ENCODE measurements at places on chromosomes 6 and 20.

DNA sequence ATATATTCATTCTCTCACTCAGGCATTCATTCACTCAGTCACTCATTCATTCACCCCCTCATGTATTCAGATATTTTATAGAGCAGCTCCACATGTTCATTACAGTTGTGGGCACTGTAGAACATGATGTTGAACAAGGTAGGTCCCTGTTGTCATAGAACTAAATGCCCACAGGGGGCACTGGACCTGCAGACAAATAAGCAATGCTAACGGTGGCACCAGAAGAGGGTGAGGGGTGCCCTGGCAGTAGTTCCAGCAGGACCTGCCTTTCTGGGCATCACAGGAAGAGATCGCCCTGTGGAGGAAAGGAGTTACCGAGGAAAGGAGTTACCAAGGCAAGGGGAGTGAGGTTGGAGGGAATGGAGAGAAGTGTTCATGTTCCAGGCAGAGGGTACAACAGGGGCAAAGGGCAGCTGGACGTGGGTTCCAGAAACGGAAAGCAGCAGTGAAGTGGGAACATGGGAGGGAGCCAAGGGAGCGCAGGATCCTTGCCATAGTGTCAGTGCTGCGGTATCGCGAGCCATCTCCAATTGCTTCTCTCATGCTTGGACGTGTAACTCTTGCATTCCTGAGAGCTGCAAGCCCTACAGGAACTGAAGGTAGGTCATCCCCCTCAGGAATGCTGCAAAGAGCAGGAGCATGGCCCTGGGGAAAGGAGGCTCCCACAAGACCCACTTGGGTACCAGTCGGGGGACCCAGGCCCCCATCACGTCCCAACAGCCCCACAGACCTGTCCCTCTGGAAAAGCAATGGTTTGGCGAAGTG, 128.2 kb downstream of the EDN3 start:
- no peak for DNase-seq

- DNase-seq = no peak
Measured at GRCh38 chr20:41927189-41927588, 309.0 kb upstream of the CHD6 start.

GRCh38 chr6:10310826-10311225, 104.0 kb downstream of the TFAP2A start:
- no peak for DNase-seq

DNA sequence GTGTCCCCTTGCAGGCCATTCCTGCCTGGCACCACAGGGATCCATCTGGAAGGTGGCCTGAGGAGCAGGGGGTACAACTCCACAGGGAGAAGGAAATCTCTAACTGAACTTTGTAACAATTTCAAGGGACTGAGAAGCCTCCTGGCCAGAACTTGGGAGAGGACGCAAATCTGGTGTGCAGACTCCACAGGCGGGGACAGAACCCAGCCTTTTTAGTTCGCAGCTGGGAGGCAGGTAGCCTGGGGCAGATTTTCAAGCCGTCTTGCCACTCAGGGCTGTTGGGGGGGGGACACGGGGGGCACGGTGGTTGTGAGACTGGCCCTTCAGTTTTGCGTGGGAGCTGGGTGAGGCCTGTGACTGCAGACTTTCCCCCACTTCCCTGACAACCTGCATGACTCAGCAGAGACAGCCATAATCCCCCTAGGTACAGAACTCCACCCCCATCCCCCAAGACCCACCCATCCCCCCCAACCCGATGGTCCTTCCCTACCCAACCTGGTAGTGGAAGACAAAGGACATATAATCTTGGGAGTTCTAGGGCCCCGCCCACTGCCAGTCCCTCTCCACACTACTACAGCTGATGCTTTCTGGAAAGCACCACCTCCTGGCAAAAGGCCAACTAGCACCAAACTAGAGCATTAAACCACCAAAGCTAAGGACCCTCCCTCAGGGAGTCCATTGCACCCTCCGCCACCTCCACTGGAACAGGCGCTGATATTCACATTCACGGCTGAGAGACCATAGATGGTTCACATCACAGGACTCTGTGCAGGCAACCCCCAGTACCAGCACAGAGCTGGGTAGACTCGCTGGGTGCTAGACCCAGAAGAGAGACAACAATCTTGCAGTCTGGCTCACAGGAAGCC, 3.0 kb upstream of the HUS1B start:
- no peak for DNase-seq

- no peak for DNase-seq
Measured at GRCh38 chr20:51495291-51495690, 47.2 kb downstream of the NFATC2 start.

DNA sequence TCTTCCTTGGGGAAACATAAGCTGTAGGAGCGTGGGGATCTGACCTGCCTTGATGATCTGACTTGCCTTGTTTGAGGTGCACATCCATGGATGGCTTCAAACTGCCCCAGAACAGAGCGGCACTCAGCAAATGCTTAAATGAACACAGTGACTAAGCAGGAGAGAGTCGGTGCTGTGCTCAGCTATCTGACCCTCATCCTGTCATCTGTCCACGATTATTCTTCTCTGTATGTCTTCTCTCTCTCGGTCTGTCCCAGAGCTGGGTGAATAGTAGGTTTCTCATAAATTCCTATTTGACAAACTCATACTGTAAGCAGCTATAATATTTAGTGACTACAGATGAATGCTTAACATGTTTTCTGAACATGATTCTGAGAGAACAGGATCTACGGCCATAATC, 37.3 kb downstream of the TRAM2 start:
- no peak for DNase-seq

GRCh38 chr6:135938576-135939207, 87.2 kb downstream of the PDE7B start:
- DNase-seq = no peak

- no peak for DNase-seq
Measured at GRCh38 chr6:106475284-106475683, 114.8 kb downstream of the CRYBG1 start.

DNA sequence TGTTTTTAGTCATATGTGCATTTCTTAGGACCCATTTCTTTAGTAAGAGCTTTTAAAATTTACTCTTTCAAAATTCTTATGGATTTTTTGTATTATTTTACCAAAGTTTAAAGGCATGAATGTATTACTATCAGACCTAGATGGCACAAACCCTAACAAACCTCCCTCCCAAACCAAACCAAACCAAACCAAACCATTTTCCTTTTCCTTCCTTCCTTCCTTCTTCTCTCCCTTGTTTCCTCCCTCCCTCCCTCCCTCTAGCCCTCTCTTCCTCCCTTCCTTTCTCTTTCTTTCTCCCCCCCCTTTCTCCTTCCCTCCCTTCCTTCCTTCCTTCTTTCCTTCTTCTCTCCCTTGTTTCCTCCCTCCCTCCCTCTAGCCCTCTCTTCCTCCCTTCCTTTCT, 1001.8 kb upstream of the CITED2 start:
- no peak for DNase-seq

DNA sequence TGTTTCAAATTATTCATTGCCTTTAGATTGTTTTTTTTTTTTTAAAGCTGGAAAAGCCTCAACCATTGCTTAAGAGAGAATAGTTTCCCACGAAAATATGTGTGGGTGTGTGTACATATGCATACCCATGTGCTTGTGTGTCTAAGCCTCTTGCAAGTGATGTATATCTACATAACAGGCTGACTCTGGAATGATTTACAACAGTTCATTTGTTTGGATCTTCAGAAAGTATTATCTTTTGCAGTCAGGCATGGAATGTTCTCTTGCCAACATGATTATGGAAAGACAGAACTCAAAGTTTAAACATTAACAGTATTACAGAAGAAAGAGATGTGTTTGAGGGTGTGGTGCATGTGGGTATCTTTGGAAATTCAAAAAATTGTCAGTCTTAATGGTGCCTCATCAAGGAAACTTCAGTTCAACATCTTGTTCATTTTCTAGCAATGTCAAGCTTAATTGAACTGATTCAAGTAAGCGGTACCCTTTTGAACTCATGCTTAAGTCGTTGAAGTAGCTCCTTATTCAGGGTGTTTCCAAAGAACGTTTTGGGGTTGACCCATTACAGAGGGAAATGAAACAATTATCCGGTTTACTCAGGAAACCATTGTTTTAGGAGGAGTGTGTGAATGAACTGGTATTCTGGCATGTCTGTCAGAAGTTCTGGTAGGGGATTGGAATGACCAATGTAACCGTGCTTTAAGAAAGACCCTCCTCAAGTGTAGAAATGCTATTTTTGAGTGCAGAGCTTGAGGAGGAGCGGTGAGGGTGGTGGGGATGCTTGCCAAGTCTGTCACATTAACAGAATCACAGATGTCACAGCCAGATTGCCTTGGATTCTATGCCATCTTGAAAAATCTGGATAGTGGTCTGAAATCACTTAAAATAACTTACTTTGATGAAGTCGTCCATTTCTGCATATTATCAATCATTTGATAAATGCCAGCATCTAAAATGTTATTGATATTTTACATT, 60.3 kb downstream of the ADGRG6 start:
- no peak for DNase-seq

DNA sequence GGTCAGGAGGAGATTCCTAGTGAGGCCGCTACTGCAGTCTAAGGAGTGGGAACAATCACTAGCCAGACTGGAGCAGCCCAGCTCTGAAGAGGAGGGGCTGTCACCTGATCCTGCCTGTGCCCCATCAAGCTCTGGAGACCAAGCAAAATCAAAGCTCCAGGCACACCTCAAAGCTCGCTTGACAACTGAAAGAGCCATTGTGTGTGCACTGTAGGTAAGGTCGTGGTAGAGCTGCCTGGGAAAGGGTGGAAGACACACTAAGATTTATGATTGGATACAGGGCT, 58.2 kb downstream of the CSE1L start:
- no peak for DNase-seq

DNA sequence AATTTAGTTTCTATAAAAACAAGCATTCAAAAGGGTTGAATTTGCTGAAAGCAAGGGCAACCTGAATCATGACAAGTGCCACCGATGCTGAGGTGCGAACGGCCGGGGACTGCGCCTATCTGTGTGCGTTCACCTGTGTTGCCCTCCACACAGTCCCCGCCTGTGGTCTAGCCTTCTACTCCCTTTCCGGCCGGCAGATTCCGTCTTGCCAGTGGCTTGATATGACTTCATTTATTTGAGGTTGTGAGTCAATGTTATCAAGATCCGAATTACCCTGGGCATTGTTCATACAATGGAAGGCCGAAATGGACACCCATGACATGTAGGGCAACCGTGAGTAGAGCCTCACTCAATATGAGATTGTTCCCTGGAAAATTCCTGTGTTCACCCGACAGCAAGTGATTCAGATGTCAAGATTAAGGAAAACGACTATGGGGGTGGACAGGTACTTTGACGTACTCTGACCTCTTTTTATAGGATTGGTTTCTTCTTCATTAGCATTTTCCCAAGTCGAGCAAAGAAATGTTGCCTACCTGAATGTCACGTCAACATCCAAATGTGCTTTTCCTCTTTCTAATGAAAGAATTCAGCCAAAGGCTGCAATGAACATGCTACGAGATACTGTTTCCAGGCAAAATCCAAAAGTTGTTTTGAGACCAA, 41.1 kb upstream of the NEDD9 start:
- DNase-seq = no peak

- DNase-seq = no peak
Measured at GRCh38 chr6:22251348-22251747, 45.5 kb downstream of the PRL start.

DNA sequence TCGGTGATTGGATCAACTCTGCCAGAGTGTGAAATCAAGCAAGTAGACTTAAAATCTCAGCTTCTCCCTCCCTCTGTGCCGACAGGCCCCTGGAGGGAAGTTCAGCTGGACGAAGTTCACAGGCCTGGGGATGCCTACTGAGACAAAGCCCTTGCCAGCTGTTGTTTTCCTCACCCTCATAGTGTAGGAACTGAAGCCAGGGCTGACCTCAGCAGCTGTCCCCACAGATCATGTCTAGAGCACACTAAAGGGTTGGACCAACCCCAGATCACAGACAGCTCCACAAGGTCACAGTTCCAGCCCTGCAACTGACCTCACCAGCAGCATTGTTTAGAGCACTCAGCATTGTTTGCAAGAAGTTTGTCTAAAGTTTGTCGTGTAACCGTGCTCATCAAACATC, 261.9 kb upstream of the ECI2 start:
- DNase-seq = no peak

- DNase-seq = no peak
Measured at GRCh38 chr20:44705364-44706094, 9.6 kb upstream of the CCN5 start.

GRCh38 chr20:434661-435419, 26.7 kb downstream of the RBCK1 start:
- no peak for DNase-seq

- DNase-seq = no peak
Measured at GRCh38 chr6:116450769-116451740, 10.1 kb upstream of the CALHM6 start.

GRCh38 chr20:48754292-48754691, 73.5 kb downstream of the PREX1 start:
- no peak for DNase-seq

- DNase-seq = no peak
Measured at GRCh38 chr20:15814911-15815310, 758.3 kb downstream of the KIF16B start.

DNA sequence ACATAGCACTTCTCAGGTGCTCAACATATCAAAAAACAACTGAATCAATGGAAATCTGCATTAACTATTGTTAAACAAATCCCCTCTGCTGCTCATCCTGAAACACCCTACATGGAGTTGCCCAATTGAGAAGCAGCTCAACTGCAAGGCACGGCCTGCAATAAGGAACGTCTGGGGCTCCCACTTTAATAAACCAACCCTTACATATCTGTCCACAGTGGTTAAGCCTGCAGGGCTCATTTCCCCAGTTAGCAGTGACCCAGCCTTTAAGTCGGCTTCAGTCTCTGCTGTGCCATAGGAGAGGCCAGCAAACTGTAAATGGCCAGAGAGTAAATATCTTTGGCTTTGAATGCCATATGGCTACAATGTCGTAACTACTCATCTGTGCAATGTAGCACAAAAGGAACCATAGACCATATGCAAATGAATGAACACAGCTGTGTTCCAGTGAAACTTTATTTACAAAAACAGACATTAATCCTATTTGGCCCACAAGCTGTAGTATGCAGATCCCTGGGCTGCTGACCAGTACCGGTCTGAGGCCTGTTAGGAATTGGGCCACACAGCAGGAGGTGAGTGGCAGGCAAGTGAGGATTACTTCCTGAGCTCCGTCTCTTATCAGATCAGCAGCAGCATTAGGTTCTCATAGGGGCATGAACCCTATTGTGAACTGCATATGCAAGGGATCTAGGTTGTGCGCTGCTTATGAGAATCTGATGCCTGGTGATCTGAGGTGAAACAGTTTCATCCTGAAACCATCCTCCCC, 522.7 kb upstream of the CDH4 start:
- DNase-seq = no peak

DNA sequence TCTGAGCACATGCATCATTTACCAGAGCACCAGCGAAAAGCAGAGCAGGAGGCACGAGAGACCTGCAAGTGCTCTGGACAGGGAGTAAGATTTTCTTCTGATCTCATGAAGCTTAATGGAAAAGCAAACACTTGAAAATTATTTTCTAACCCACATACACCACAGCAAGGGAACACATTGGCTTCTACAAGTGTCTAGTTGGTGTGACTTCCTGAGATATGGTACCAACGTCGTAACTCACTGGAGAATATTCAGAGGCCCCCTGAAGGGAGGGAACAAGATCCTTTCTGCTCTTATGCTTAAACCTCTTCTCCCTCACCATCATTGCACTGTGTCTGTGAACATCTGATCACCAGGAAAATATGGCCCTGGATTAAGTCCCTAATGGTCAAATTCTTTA, 48.6 kb downstream of the PSMB1 start:
- no peak for DNase-seq

GRCh38 chr6:51765230-51765629, 322.2 kb downstream of the PKHD1 start:
- no peak for DNase-seq

GRCh38 chr6:34460796-34461507, 4.9 kb upstream of the PACSIN1 start:
- DNase-seq = no peak
